ENCODE measurements at places on chromosomes 11 and 22.

- DNase-seq, result no peak
Measured at GRCh38 chr22:26286091-26286820, 117.0 kb downstream of the SEZ6L start.

- DNase-seq, result no peak
Measured at GRCh38 chr11:86990515-86990914, 35.3 kb upstream of the FZD4 start.

DNA sequence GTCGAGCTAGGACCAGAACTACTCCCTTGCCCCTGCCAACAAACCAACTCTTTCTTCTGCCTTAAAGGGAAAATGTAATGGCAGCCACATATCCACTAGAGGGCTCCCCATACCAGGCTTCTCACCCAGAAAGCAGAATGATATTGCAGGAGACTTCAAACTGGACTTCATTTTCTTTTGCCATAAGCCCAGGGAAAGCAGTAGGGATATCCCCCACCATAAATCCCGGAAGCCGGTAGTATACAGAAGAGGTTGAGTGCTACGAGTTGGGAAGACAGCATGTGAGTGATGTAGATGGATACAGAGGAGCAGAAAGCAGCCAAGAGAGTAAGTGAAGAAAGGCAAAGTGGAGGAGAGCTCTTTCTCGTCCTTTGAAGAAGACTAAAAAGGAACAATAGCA, 12.1 kb downstream of the PLAAT5 start:
- DNase-seq, result peak; percentile 70

DNA sequence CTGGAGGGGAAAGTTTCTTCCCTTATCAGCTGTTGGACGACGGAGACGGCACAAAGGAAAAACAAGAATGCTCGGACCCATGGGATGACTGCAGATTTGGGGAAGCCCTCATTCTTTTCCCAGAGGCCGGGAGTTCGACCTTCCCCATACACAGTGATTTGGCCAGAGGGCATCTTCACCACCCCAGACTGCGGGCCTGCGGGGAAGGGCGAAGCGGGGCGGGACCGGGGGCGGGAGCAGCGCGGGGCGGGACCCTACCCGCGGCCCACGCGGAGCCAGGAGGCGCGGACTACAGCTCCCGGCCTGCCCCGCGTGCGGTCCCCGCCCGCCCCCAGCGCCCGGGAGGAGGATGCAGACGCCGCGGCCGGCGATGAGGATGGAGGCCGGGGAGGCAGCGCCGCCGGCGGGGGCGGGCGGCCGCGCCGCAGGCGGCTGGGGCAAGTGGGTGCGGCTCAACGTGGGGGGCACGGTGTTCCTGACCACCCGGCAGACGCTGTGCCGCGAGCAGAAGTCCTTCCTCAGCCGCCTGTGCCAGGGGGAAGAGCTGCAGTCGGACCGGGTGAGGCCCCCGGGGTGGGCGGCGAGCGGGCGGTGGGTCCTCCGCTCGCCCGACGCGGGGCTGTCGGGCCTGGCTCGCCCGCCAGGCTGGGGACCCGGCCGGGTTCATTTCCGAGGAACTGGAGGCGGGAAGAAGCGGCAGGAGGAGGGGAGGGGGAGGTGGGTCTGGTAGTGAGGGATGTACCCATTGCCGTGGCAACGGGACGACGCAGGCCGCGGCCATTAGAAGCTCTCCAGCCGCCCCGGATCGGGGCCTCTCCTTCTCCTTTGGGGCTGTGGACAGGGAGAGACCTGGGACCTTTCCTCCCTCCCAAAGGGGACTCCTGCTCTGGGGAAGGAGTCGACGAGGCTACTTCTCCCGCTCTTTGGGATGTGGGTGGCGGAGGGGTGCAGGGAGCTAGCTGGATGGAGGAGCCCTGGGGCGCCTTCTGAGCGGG, at the start of gene KCTD17:
Gene KCTD17, plus strand, starts transcription at position 352 of the 995 bp plus-strand sequence. Its CDS starts 19 bp downstream, at position 371.
- peak; percentile 41 for DNase-seq

DNA sequence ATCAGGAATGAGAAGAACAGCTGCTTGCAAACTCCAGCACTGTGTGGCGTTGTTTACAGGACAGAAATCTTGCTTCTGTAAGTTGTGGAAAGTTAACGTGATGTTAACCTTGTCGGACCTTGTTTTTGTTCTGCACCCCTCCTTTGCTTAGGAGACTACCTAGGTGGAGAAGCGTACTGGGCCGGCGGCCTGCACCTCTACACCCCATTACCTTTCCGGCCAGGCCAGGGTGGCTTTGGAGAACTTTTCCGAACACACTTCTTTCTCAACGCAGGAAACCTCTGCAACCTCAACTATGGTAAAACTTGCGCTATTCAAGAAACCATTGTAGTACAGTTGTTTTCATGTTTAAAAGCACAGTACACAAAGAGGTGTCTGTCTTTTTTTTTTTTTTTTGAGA, 33.7 kb downstream of the SAMM50 start:
- DNase-seq, result no peak

GRCh38 chr11:119580081-119580480, 148.9 kb downstream of the NECTIN1 start:
- no peak for DNase-seq

GRCh38 chr22:24423519-24424000, 3.8 kb upstream of the ADORA2A start:
- DNase-seq, result no peak

GRCh38 chr11:65002706-65003105, 5.9 kb upstream of the BATF2 start:
- DNase-seq, result no peak

- no peak for DNase-seq
Measured at GRCh38 chr11:118485273-118485672, 42.0 kb upstream of the TTC36 start.

DNA sequence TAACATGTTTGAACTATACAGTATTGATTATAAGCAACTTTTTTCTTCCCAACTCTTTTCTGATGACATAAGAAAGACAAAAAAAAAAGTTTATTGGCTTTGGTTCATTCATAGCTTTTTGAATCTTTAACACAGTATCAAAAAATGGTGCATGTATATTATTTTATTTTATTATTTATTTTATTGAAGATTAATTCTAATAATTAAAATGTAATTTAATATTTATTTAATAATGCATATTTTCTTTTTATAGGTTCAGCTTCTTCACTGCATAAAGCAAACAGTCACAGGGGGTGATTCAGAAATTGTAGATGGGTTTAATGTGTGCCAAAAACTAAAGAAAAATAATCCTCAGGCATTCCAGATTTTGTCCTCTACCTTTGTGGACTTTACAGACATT, 78.8 kb downstream of the BBOX1 start:
- no peak for DNase-seq

DNA sequence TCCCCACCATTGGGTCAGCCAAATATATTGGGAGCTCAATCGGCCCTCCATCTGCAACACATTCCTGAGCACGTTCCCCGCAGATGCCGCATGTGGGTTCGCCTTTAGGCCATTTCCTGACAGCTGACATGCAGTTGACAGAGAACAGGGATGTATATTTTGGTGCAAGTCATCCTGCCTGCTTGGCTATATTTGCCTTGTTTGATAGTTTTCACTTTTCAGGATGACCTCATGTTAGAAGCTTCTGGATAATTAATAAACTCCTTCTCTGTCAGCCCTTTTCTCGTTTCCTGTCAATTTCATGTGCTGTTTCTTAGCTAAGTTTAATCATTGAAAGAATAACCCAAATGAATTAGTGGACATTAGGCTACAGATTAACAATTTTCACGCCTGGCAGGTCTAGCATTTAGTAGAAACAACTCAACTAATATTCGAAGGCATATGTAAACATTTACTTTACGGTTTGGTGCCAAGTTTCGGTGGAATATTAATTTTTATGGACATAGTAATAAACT, 105.8 kb upstream of the SLC5A12 start:
- DNase-seq, result no peak

DNA sequence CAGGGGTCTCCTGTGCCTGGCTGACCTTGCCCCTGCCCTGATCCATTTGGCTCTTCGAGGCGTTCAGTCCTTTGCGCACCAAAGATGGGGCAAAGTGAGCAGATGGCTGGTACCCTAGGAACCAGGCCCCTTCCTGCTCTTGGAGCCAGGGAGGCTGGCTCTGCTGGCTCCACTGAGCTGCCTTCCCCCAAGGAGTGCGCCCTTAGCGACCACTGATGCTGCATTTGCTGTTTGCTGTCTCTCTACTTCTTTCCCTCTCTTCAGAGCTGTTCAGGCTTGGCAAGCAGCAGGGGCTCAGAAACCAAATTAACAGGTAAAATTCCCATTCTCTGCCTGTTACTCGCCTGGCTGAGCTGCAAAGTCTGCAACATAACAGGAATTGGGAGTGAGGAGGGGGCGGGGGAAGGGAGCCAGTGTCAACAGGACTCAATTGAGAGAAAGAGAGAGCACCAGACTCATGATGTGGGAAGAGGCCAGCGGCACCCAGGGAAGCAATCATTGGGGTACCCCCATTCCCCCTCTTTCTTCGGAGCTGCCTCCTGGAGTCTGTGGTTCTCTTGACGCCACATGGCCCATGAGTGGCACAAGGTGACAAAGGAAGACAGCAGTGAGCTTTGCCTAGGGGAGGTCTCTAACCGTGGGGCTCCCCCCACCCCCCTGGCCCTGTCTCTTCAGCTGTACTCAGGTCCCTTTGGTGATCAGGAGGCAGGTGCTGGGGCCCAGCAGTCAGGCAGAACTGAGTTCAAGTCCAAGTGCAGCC, 102.3 kb downstream of the TP53I11 start:
- DNase-seq, result no peak

DNA sequence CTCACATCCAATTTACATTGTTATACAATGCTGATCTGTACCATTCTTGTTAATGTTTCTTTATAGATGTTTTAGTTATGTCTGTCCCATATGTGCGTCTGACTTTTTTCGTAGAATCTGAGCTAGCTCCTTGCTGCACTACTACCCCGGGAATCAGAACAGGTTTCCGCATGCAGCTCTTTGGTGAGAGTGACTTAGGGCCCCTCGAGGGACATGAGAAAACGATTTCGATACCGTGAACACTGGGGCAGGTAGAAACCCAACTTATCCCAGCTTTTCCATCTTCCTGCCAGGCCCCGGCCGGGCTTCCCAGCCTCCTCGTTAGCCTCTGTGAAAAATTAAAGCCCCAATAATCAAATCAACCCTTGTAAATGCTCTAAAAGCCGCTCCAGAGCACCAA, 23.4 kb upstream of the PKNOX2 start:
- DNase-seq, result no peak

DNA sequence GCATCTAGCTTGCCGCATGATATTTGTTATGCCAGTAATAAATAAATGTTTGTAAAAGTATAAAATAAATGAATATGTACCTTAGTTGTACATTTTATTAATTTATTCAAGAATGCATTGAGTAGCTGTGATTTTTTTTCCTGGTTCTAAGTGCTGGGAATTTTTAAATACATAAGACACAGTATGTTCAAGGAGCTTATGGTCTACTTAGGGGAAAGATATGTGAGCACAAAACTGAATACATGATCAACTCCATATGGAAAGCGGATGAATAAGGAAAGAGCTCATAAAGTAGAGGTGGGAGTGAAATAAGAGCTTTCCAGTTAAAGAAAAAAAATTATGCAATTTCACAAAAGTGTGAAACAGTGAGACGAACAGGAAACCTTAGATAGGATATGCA, 944.2 kb upstream of the CCDC90B start:
- no peak for DNase-seq

DNA sequence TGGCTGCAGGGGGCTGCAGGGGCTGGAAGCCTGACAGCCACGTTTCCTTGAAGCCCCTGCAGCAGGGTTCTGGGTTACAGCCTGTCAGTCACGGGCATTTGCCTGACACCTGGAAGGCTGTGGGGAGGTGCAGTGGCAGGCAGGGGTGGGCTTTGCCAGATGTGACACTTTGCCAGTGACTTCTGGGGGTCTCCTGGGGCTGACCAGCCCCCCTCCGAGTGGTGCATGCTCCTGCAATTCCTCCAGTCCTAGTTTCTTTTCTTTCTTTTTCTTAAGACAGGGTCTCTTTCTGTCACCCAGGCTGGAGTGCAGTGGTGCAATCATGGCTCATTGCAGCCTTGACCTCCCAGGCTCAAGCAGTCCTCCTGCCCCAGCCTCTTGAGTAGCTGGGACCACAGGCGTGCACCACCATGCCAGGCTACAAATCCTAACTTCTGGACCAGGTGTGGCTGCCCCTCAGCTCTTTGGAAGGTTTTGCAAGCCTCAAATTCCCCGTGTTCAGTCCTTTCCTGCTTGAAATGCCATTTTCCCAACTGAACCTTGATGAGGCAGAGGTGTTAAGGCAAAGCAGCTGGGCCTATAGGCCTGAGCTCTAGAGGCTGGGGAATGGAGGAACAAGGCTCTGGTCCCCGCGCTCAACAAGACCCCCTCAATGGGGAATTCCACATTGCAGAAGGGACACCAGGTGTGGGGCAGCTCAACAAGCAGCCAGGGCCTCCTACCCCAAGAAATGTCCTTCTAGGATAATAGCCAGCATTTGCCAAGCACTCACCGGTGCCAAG, 20.2 kb upstream of the CHKA start:
- no peak for DNase-seq

GRCh38 chr11:83948200-83948599, 662.0 kb upstream of the CCDC90B start:
- DNase-seq, result no peak

DNA sequence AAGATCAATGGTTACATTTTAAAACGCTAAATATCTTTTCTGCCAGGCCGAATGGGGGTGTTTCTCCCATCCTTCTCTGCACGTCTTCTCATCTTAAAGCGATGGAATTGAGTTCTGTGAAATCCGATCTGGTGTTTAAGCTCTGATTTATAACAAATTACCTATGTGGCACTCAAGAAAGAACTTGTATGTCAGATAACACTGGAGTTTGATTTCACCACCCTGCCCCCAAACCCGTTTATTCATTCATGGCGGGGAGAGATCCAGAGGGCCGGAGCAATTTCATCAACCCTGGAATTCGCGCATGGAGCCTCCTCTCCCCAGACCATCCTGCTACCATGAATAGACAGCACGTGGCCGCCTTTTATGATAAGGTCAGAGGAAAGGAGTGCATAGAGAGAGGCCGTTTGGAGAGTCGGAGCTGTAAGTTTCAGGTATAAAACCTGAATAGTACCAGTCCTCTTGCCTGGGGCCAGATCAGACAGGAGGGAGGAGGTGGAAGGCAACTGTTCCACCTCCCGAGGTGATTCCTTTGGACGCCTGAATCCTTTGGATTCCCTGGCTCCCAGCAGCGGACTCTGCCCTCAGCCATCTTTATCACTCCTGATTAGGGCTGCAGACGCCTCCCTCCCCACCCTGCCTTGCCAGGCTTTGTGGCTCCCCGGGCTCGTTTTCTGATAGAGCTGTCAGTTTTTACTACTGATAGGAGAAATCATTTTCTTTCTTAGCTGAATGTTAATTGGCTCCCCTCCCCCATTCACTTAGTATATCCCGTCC, 27.3 kb upstream of the NFAM1 start:
- no peak for DNase-seq

DNA sequence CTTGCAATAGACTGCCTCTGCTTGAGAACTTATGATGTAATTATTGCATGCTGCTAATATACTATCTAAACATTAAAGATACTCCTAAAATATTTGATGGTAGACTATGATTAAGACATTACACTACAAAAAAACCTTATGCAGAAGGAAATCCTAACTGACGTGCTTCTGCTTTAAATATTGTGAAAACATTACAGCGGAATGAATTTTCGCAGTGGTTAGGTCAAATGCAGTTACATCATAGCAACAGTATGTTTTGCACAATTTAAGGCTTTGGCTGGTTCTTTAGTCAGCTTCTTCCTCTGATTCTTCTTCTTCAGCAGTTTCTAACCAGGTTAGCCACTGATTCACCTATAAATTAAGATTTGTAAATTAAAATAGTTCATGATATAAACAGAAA, 11.2 kb downstream of the EIF4G2 start:
- DNase-seq, result no peak
